SJCRH30 (cell line): ENCODE measurements at places on chromosomes 4 and X. TPM values are rescaled to one million over a fixed set of nuclear protein-coding genes. Genes with fewer than 3 reads are reported as not detected.

CSAG1 gene
- total RNA-seq: 0.41 and 0.63 TPM in 2 replicates

DNA sequence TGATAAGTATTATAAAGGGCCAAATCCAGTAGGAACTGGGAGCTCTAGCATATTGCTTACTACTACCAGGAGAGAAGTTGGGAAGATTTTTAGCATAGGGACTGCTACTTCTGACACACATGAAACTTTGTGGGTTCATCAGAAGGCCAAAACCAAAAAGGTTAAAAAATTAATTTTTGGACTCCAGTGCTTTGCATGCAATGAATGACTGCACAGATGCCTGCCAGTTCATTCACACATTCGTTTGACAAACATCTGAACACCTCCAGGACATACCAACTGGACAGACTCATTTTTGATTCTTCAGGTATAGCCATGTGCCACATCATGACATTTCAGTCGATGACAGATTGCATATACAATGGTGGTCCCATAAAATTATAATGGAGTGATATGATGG is 79.8 kb downstream of the MID1IP1 start:
- no peak for DNase-seq

- DNase-seq: no peak
Measured at GRCh38 chrX:47745416-47745815, 86.4 kb upstream of the UXT start.

GRCh38 chr4:19971829-19972228 is 279.9 kb upstream of the SLIT2 start:
- DNase-seq: no peak

- no peak for DNase-seq
Measured at GRCh38 chr4:173522951-173523395, 7.1 kb downstream of the HAND2 start.
